Heart left ventricle (tissue), 16 donors: ENCODE measurements at places on chromosomes 11 and 22. TPM values are rescaled to one million over a fixed set of nuclear protein-coding genes. Genes with fewer than 3 reads are reported as not detected.
A peak's percentile ranks its signal among the peaks of the same experiment; 100 is the strongest.

Gene MAP4K2
- 7.0 TPM for total RNA-seq

Gene CLMP
- 3.6 TPM for total RNA-seq

Gene HEPACAM
- total RNA-seq: 2.1 TPM

- peak; percentile 28 for DNase-seq
Observed at GRCh38 chr11:125165111-125165842, 726 bp downstream of the PKNOX2 start.

DNA sequence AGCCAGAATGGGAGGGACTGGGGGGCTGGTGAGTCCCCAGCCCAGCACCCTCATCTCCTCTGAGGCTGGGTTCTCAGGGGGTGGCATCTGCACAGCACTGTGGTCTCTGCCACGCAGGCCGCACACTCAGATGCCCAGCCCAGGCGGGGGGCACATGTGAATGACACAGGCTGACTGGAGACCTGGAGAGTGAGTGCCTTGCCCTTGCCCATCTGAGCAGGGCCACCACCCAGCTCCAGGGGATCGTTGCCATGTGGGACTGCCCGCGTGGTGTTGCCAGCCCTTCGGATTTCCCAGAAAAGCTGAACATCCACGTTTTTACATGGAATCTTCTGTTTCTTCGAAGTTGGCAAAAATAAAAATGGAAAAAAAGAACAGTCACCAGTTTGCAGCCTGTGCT, 18.9 kb downstream of the PRDM11 start:
- no peak for DNase-seq

Gene PIK3IP1
- 4.6 TPM for total RNA-seq

GRCh38 chr11:68532727-68533369, 72.3 kb downstream of the PPP6R3 start:
- no peak for DNase-seq

DNA sequence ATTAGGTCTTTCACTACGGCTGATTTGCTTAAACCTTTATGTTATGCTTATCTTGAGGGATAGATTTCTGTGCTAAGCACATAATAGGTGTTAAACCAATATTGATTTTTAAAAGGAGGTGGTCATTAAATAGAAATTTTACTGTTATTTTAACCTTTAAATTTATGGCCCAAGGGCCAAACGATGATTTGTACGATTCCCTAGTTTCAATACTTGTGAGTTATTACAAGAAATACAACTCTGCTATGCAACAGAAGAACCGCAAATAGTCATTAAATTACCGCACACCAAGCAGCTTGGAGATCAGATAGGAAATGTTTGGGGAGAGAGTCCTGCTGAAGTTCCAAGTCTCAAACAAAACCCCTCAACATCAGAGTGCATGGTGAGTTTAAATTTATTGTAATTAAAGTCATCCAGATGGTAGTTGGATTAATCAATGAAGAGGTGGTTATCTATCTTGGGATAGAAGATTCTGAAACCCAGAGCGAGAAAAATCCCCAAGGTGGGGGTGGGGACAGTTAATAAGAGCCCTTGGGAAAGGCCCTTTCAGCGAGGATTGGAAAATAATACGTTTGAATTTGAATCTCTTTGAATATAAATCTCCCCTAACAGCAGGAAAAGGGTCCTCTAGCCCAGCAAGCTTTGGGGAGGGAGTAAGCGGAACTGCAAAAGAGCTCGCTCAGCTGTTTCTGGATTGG, 805 bp upstream of the QSER1 start:
- DNase-seq: no peak

Gene THY1
- total RNA-seq: 5.4 TPM

DNA sequence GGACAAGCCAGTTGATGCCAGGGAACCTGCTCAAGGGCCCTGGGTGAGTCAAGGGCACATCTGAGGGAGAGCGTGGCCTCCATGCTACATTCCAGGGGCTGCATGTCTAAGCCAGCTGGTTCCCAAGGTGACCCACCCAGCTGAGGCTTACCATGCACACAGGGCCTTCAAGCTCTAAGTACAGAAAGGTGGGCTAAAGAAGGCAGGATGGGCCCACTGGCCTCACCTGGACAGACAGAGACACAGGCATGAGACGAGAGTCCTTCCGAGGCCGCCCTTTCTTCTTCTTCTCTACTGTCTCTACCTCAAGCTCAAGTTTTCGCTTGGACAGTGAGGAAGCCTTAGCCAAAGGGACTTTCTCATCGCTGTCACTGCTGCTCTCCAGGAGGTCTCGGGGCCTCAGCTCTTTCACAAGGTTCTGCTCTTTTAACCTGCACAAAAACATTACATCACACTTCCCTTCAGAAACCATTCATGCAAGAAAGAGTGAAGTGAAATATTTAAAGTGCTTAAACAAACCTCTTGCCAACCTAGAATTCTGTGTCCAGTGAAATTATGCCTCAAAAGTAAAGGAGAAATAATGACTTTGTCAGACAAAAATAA, 69.9 kb downstream of the HIRA start:
- DNase-seq: no peak

Gene MMP8
- not detected for total RNA-seq

GRCh38 chr11:35617687-35618496, at the start of gene FJX1:
TSS of gene FJX1 (plus strand) at chr11:35618460. CDS start at chr11:35618637, 177 bp downstream.
- peak; percentile 72 for DNase-seq

Gene SLN
- total RNA-seq: 5.9 TPM

- no peak for DNase-seq
Observed at GRCh38 chr11:86202013-86202336, 42.6 kb upstream of the EED start.

DNA sequence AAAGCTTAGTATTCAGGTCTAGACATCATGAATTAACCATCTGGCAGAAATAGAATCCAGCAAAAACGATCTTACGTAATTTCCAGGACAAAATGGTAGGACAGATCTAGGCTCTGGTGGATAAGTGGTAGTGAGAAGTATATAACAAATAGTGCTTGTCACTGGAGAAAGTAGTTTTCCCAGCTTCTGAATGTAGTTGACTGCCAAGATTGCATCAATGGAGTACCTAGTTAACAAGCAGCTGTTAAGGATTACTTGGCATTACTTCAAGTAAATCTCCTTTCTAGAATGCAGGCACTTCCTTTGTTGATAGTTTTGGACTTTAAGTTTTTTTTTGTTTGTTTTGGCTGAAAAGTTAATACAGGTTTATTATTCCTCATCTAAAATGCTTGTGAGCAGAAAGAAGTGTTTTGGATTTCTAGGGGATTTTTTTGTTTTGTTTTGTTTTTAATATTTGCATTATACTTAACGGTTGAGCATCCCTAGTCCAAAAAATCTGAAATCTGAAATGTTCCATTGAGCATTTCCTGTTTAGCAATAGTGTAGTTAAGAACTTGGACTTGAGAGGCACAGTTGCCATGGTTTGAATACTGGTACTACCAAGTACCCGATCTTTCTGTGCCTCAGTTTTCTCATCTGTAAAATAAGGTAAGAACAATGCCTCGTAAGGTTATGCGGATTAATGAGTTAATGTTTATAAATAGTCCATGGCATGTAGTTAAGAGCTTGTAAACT, 20.3 kb downstream of the FAM118B start:
- no peak for DNase-seq

Gene KRTAP5-8
- total RNA-seq: not detected

DNA sequence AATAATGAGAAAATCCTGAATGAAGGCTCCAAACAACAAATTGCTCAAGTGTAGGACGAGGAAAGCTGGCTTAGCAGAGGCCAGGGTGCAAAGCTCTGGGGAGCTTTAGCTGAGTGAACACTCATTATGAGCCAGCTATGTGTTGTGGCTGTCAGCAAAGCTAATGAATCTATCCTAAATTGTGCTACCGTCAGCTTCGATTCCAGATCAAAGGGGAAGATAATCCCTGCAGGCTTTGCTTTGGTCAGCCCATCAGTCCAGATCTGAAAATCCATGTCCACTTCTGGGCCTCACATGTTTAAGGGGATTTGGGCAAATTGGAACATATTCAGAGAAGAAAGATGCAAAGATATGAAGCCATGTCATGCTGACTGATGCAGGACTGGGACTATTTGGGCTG, 180.9 kb upstream of the ZBED5 start:
- DNase-seq: no peak

- DNase-seq: no peak
Observed at GRCh38 chr11:67138922-67139321, 19.9 kb downstream of the KDM2A start.

Gene SAMM50
- total RNA-seq: 71.9 TPM

GRCh38 chr11:76599041-76600013, 71.2 kb downstream of the LRRC32 start:
- DNase-seq: peak; percentile 54

GRCh38 chr11:117900720-117901440, 24.4 kb upstream of the FXYD6 start:
- DNase-seq: no peak

Gene SOX6
- total RNA-seq: 15.2 TPM

- no peak for DNase-seq
Observed at GRCh38 chr22:37060801-37061610, 9.5 kb downstream of the KCTD17 start.

Gene CRYBB1
- 1.8 TPM for total RNA-seq

DNA sequence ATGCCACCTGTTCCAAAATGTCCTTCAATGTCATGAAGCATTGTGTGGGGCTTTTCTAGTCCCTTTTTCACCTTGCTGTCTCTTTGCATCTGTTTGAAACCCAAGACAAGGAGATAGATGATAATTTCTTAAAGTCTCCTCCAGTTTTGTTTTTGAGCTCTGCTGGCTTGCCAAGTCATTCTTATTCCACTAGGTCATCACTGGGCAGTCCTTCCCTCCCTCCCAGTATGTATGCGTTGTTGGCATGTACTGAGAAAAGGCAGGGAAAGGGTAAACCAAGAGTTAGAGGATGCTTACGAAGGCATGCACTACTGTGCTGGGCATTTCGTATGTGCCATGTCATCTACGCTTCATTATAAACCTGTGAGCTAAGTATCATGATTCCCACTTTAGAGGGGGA, 78.6 kb downstream of the PARVA start:
- DNase-seq: no peak
